ENCODE measurements at places on chromosomes 1 and 21.

DNA sequence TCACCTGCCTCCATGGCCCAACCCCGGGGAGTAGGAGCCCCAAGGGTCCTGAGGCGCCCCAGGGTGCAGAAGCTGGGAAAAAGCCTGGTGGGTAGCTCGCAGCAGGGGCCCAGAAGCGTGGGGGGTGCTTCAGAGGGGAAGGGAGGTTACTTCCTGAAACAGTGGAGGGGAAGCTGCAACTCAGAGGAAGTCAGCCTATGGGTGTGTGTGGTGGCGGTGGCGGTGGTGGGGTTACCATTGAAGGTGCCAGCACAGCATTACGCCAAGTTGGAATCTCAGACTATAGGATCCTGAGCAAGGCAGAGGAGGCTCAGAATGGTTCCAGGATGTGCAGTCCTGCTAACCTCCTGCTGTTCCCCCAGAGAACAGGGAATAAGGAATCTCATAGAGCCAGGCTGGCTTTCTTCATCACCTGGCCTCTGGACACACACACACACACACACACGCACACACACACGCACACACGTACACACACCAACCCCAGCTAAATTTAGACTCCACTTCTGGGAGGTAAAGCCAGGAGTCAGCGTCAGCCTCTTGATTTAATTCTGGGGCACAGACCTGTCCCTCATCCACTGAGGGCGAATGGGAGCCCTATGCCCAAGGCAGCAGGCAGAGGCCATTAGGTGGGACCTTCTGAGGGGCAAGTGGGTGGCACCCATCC, 1.3 kb downstream of the DENND4B start:
- peak; percentile 65 for DNase-seq

- no peak for DNase-seq
Observed at GRCh38 chr1:41917835-41918449, 780 bp downstream of the HIVEP3 start.

DNA sequence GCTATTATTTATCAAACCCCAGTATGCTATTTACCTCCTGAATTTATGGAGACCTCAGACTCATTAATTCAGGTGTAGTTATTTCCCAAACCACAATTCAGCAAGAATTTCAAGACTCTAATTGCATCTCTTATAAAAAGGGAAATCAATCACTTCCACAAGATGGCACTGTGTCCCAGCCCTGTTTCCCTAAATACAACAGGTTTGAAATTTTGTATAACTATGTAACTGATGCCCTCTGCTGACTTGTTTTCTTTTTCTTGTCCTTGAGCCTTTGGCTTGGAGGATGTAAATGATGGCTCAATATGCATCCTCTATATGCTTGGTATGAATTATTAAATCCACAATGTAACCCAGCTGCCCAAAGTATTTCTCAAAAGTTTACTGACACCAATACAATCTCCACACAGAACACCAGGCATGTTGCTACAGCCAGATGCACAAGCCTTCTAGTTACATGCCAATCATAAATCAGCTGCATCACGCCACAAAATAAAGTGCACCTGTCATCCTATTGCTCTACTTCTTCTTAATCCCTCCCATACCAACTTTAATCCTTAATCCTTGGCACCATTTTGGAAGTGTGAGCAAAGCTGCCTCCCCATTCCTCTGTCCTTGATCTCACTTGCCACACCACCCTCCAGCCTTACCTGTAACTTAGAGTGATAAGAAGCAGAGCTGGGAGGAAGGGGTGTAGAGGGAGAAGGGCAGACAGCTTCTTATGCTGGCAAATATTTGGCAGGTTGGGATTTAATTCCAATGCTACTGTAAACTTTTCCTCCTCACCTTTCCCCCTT, 9.0 kb downstream of the C1orf105 start:
- DNase-seq = no peak

GRCh38 chr21:36384885-36385232, 333 bp upstream of the CHAF1B start:
- no peak for DNase-seq
